ENCODE measurements at places on chromosomes 4 and X.

GRCh38 chr4:149986917-149987316 lies 91.3 kb upstream of the DCLK2 start:
- no peak for DNase-seq

GRCh38 chr4:68871809-68872642 lies 56.2 kb downstream of the UGT2B10 start:
- no peak for DNase-seq

GRCh38 chrX:149073479-149073878 lies 431.6 kb downstream of the IDS start:
- DNase-seq = no peak

DNA sequence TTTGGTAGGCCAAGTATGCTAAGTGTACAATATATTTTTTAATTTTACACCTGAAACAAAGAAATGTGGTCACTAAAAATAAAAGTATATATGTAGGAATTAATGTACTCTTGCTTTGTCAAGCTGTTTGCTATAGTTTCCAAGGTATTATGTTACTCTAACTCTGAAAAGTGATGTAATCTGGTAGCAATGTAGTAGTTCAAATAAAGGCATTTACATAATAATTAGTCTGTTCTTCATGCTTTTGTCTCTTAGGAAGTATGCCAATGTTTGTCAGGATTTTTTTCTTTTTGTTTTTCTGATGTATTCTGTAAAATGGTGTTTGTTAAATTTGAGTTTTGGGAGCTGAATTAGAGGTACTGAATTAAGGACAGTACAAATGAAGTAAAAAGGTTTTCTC lies 89.5 kb downstream of the PLS3 start:
- DNase-seq = no peak

- DNase-seq = no peak
These were observed 18.6 kb downstream of the TRIM2 start for GRCh38 chr4:153222707-153223426.

GRCh38 chr4:77586951-77587383 lies 18.7 kb upstream of the CXCL13 start:
- peak; percentile 44 for DNase-seq

- DNase-seq = no peak
These were observed 615.4 kb upstream of the ZFP42 start for GRCh38 chr4:187380181-187380581.

DNA sequence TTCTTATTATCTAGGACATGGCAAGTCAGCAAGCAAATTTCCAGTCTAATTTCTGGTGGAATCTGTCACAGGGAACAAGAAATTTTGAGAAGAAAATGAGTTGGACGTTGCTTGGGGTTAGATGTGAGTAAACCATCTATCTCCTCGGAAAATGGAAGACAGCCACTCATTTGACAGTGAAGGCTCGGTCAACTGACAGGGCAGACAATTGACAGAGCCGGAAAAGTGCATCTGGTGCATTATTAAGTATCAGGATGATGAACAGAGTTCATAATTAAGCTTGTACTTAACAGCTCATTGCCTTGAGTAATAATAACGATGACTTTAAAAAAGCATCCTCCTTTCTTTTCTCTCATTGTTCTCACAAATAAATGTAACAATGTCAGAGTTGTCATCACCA lies 168.4 kb downstream of the MAD2L1 start:
- no peak for DNase-seq

- no peak for DNase-seq
These were observed 107.4 kb upstream of the SLC4A4 start for GRCh38 chr4:71231129-71232055.

DNA sequence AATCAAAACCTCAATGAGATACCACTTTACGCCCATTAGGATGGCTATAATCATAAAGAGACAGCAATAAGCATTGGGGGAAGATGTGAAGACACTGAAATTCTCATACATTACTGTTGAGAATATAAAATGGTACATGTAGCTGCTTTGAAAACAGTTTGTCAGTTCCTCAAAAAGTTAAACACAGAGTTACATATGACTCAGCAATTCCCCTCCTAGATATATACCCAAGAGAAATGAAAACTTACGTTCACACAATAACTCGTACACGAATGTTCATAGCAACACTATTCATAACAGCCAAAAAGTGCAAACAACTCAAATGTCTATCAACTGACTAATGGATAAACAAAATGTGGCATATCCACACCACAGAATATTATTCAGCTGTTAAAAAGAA lies 36.6 kb downstream of the PHF8 start:
- no peak for DNase-seq

- DNase-seq = no peak
These were observed 113.2 kb upstream of the ZNF827 start for GRCh38 chr4:146051728-146052391.

GRCh38 chrX:110449312-110449711 lies 90.7 kb downstream of the RTL9 start:
- DNase-seq = no peak

DNA sequence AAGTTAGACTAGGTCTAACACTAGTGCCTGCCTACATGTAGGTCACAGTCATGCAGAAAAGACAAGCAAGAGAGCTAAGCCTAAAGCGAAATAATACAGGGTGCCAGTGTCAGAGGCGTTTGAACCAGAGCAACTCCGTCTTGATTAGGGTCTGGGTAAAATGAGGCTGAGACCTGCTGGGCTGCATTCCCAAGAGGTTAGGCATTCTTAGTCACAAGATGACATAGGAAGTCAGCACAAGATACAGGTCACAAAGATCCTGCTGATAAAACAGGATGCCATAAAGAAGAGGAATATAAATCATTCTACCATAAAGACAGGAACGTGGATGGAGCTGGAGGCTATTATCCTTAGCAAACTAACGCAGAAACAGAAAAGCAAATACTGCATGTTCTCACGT lies 120.9 kb downstream of the BEND2 start:
- no peak for DNase-seq

- no peak for DNase-seq
These were observed 106.6 kb downstream of the CEP135 start for GRCh38 chr4:56055027-56055977.

GRCh38 chr4:27720010-27720766 lies 859.5 kb downstream of the STIM2 start:
- DNase-seq = no peak

DNA sequence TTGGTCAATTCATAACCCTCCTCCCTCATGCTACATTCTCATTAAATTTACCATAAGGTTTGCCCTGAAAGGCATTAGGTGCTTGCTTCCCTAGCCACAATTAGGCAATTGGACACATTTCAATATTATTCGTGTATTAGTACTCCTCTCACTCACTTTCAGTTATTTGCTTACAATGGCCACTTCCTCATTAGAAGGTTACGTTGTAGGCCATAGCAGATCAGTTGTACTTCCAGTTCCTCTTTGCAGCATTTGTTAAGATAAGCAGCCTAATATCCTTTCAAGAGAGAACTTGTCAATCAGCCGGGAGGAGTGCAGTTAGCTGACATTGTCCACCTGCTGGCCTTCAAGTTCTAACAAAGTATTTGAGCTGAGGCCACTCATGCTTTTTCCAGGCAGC lies 1017.2 kb downstream of the PCDH7 start:
- no peak for DNase-seq

DNA sequence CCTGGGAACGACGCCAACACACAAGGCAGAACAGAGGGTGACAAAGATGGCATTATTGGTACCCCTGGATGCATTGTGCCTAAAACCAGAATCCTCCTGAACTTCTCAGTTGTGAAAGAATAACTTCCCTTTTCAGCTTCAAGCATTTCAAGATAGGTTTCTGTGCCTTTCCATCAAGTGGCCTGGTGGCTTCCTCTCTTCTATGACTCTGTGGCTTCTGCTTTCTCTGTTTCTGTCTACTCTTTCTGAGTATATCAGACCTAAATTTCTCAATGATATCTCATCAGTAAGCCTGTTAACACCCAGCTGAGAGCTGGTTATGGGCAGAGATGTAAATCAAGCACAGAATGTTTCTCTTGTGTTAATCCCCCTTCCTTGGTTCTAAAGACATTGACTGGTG lies 21.4 kb upstream of the FAM9B start:
- DNase-seq = no peak

DNA sequence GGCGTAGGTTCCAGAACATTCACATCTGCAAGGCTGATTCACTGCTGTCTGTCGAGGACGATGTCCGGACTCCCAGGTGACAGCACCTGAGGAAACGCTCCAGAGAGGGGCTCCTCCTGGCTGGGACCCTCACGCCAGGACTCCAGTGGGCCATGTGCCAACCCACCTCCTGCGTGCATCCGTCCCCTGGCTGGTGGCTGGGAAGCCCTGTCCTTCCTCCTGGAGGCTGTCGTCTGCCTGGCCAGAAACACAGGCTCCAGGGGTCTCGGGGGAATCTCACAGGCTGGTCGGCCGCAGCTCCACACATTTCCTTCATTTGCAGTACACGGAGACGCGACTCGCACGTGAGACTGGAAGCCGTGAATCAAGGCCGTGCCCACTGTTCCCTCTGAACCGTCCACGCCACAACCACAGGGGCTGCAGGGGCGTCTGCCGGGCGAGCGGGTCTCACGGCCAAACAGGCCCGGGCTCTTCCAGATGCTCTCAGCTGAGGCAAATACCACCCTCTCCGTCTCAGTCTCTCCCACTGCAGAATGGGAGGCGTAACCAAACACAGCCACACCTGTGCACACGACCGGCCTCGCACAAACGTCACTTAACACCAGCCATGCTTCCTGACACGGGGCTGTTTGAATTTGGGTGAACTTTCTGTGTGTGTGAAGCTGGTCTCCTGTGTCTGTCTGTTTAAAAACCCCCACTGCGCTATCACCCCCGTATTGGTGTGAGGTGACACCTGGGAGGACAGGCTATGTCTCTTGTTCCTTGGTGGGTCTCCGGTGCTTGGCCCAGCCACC lies 38.7 kb upstream of the MXD4 start:
- DNase-seq = no peak

DNA sequence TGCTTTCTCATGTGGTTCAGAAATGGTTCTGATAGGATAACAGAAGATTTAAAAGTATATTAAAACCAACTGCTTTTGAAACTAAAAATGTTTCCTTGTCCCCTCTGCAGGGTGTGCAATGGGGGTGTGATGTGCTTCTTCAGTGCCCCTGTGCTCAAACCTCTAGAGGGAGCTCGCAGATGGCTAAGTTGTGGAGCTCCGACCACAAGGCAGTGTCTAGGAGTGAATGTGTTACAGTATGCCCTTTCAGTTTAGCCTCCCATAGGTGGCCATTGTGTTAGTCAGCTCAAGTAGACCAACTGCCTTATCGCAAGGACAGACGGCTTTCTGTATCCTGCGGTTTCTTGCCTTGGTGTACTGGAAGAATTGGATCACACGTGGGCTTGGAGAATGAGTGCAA lies 130.5 kb downstream of the TENT5D start:
- no peak for DNase-seq

DNA sequence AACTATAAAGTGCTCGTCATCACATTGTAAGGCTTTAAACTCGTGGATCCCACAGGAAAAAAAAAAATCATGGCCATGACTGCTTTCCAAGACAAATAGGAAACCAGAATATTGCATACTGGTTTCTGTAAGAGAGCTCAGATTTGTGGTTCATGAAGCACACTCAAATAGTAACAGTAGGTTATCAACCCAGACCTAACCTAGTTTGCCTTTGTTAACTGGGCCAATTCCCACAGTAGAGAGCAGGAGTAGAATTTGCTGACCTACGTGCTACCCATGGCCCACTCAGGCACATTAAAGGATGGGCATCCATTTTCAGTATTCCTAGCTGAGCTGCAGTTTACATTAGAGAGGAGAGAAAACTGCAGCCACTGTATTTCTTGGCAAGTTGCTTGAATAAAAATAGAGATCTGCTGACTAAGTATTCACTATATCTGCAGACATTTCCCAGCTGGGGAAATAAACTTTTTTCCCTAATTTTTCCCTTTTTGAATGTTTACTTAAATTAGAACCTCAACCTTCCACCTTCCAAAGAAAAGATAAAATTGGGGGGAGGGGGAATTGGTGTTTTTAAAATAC lies 218.5 kb downstream of the SPANXN3 start:
- DNase-seq = no peak

- DNase-seq = no peak
These were observed 7.6 kb upstream of the SYTL5 start for GRCh38 chrX:37998586-37999262.

DNA sequence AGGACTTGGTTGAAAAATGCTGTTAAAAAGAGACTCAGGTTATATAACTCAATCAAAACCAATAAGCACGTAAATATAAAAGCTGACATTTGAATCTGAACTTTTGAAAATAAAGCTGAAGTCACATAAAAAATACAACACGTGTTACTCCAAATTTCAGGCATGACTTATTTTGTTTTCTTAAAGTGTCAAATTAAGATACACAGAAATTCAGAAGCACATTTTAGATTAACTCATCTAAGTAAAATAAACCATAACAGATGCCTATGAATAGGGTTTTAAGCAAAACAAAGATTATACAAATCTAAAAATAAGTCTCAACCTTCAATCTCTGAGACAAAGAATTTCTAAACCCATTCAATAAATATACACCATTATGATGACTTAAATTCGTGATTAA lies 124.8 kb downstream of the ANTXR2 start:
- DNase-seq = no peak
